ENCODE measurements at places on chromosomes 11 and 22.

DNA sequence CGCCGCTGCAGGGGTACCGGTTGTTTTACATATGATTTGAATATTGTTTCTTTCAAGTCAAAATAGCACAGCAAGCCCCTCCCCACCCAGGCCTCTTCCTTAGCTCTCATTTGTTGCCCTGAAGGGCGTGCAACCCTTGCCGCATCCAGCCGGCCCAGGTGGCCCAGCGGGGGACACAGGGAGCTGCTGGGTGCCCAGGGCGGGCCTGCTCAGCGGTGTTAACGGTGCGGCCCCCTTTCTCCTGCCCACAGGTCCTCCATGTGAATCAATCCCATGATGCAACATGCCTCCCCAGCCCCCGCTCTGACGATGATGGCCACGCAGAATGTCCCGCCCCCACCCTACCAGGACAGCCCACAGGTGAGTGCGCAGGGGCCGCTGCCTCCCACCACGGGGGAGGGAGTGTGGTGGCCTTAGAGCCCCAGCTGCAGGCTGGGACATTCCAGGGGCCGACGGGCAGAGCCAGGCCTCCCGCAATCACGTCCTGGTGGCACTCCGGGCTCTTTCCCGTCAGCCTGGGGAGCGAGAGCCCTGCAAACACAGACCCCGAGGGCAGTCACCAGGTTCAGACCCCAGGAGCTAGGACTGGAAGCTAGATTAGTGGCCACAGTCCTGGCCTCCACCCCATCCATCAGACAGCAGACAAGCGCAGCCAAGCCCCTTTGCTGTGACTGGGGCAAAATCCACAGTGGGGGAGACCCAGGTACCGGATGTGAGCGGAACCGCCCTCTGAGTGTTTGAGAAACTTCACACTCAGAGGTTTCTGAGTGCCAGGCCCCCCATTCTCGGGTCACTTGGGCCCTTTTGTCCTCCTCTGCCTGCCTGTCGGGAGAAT is 144.8 kb downstream of the FEZ1 start:
- DNase-seq = no peak

GRCh38 chr11:120102050-120102863 is 35.7 kb downstream of the TRIM29 start:
- no peak for DNase-seq

DNA sequence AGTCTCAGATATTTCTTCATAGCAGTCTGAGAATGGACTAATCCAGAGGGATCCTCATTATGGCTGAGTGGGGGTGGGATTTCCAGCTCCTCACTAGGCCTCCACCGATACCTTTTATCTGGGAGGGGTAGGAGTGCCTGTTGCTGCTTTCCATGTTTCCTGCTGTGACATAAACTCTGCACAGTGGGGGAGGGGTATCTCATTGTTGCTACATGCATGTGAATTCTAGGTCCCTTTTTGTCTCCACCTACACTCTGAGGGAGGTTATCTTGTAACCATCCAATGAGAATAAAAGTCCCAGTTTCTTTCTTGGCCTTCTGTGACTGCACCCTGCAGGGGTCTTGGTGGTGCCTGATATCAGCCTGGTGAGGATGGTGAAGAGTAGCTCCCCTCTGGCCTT is 60.5 kb downstream of the ADAMTS15 start:
- no peak for DNase-seq

DNA sequence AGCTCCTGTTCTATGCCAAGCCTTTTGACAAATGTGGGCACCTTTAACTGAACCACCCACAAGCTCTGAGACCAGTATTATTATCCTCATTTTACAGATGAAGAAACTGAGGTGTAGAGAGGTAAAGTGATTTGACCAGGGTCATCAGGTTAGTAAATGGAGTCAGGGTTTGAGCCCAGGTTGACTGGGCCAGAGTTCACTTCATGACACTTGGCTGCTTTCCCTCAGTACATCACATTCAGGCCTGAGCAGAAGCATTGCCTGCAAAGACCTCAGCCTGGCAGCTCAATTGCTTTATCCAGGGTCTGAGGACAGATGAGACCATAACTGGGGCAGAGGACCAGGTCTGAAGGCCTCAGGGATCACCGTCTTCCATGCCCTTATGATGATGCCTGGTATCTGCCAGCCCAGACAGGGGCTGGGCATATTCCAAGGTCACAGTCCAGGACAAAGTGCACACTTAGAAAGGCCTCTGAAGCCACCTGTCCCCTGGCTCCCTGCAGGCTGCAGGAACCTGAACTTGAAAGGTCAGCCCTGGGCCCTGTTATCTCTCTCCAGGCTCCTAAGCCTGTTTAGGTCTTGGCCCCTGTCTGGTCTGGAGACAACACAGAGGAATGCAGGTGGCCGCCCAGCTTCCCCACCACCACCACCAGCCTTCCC is 32.0 kb downstream of the POU2AF3 start:
- no peak for DNase-seq

GRCh38 chr11:72793076-72793424 is 797 bp downstream of the STARD10 start:
- DNase-seq = no peak

GRCh38 chr22:20741008-20741633 is 32.8 kb upstream of the SERPIND1 start:
- no peak for DNase-seq

Measured in putamen (tissue), 1 donor.